ENCODE measurements at places on chromosomes 2 and 18. TPM values are rescaled to one million over a fixed set of nuclear protein-coding genes. Genes with fewer than 3 reads are reported as not detected.

The CNTNAP5 gene
- not detected for total RNA-seq

The UGT1A10 gene
- total RNA-seq: not detected

The VPS4B gene
- total RNA-seq: 20.4 TPM

The APCDD1 gene
- total RNA-seq: 13.3 TPM

The TIA1 gene
- total RNA-seq: 19.3 TPM

The COL6A3 gene
- total RNA-seq: 649 TPM

The TCF23 gene
- total RNA-seq: not detected
